ENCODE measurements at places on chromosomes 5 and 9.

DNA sequence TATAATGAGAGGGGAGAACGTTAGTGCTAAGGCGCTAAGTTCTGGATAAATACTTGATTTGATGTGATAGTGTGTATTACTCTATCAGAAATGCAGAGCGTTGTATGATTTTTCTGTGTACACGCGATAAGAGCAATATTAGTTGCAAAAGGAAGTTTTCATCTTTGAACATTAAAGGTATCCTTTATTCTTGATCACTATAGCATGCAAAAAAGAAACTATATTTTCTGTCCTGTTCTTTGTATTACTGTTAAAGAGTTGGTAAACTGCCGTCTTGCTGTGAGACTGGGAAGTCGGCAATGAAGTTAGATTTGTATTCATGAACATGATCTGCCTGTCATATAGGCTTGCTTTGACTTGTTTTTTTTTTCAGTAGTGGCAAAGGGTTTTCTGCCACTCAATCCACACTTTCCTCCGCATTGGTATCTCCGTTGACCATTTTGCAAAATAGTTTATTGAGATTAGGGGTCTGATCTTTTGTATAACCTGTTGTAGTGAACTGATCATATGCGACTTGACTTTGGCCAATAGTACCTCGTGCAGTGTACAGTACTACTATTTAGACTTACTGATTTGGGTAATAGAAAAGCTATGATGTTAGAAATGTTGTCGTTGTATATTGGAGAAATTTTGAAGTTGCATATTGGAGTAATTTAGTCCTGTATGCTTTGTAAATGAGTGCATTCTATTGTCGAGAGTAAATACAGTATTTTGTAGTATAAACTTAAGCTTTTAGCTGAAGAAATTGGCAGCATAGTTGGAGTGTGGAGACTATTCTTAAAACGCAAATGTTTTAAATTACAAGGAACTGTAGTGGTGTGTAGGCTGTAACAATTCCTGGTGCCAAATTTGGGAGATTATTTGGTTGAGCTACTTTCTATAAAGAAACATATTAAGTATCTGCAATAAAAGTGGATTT is 1.7 kb downstream of the DENND4C start:
- DNase-seq = no peak
- no peak overlapping the region for H3K27ac ChIP-seq
- H3K36me3 ChIP-seq = peaks cover 20% of the 10 kb centered on the region
- H3K4me1 ChIP-seq = peaks cover 28% of the 10 kb centered on the region
- H3K27me3 ChIP-seq = peaks cover 5% of the 10 kb centered on the region

GRCh38 chr9:123425261-123425821 is 69.3 kb downstream of the CRB2 start:
- peaks cover 12% of the 10 kb centered on the region for H3K27me3 ChIP-seq
- H3K4me3 ChIP-seq = no peak overlapping the region
- peak overlapping the region; percentile 72 for H3K27ac ChIP-seq
- peaks cover 23% of the 10 kb centered on the region for H3K36me3 ChIP-seq

DNA sequence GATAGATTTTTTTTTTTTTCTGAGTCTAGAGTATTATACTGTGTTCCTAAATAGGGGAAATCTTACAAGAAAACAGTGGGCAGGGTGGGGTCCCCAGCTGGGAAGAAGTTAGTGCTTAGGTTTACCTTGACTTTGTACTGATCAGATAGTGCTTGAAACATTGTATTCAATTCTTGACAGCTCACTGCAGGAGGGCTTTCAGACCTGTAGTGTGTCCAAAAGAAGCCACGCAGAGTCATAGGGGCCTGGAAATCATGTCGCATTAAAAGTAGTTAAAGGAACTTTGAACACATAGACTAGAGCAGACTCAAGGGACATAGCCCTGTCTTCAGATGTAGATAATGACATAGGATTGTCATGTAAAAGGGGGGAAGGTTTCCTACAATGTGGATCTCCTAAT is 215.4 kb upstream of the NR4A3 start:
- H3K4me3 ChIP-seq = no peak overlapping the region
- DNase-seq = no peak
- no peak overlapping the region for H3K27ac ChIP-seq
- peaks cover 12% of the 10 kb centered on the region for H3K4me1 ChIP-seq
- H3K36me3 ChIP-seq = no peaks in the 10 kb centered on the region

GRCh38 chr9:17116400-17116837 is 18.4 kb upstream of the CNTLN start:
- no peak overlapping the region for H3K4me3 ChIP-seq
- no peaks in the 10 kb centered on the region for H3K36me3 ChIP-seq
- H3K27ac ChIP-seq = no peak overlapping the region
- no peak for DNase-seq

- no peak for DNase-seq
- no peak overlapping the region for H3K27ac ChIP-seq
- no peaks in the 10 kb centered on the region for H3K27me3 ChIP-seq
- H3K4me1 ChIP-seq = no peaks in the 10 kb centered on the region
- peaks cover 26% of the 10 kb centered on the region for H3K36me3 ChIP-seq
Measured at GRCh38 chr5:74801941-74802340, 34.9 kb downstream of the NSA2 start.

DNA sequence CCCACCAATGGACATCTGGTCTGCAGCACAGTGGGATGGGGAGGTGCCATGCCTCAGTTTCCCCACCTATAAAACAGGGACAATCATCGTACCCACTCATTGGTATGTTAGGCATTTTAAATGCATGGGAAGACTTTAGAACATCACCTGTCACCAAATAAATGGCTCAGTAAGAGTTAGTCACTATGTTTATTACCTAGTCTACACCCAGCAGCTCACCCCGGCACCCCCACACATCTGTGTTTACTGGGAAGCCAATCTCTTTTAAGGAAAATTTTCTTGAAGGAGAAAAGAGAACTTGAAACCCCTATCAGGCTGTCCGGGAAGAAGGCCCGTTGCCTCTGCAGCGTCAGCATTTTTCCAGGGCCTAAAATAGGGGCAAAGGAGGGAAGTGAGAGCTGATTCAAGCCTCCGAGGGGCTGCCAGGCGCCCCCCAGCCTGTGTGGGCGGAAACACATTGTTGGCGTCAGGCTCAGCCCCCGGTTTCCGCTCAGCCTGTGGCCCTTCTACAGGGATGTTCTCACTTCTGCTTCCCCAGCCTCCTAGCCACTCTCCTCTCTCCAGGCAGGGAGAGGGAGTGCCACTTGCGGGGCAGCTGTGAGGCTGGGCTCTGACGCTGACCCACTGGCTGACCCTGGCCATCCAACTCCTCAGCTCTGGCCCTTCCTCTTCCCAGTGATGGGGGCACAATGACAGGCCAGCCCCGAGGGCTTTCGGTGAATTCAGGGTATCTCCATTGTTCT is 4.6 kb downstream of the CSF1R start:
- H3K27ac ChIP-seq = no peak overlapping the region
- H3K36me3 ChIP-seq = no peaks in the 10 kb centered on the region
- H3K4me3 ChIP-seq = no peak overlapping the region
- H3K4me1 ChIP-seq = peaks cover 49% of the 10 kb centered on the region
- DNase-seq = peak; percentile 31

DNA sequence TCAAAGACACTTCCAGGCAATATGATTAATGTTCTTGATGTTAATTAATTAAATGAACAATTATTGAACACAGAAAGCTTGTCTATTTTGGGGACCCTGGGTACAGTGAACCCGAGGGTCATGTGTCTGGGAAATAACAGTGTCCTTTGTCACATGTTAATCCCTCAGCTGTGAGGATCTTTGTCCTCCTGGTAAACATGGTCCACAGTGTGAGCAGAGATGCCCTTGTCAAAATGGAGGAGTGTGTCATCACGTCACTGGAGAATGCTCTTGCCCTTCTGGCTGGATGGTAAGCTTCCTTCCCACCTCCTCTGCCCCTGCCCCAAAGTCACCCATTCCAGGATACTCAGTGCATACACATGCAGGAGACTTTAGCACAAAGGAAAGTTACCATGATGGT is 107.9 kb downstream of the MEGF10 start:
- DNase-seq = no peak
- peaks cover 38% of the 10 kb centered on the region for H3K4me1 ChIP-seq
- no peak overlapping the region for H3K4me3 ChIP-seq
- no peaks in the 10 kb centered on the region for H3K27me3 ChIP-seq
- H3K36me3 ChIP-seq = no peaks in the 10 kb centered on the region

- H3K27ac ChIP-seq = no peak overlapping the region
- no peaks in the 10 kb centered on the region for H3K36me3 ChIP-seq
- H3K4me3 ChIP-seq = no peak overlapping the region
- peaks cover 4% of the 10 kb centered on the region for H3K4me1 ChIP-seq
Measured at GRCh38 chr5:151199581-151200185, 24.2 kb downstream of the CCDC69 start.

DNA sequence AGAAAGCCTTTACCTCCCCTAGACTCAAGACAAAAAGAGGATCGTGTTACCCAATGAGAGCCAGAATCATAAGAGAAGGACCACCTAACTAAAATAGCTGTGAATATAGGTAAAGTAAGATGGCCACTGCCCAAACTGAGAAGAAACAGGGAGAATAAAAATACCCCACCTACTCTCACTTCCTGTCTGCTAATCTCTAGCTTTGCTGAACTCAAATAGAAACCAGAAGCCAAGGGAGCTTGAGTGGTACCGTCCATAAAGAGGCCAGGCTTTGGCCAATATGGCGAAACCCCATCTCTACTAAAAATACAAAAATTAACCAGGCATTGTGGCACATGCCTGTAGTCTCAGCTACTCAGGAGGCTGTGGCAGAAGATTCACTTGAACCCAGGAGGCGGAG is 123.0 kb upstream of the FST start:
- no peak for DNase-seq
- no peaks in the 10 kb centered on the region for H3K36me3 ChIP-seq
- no peak overlapping the region for H3K27ac ChIP-seq
- no peaks in the 10 kb centered on the region for H3K4me1 ChIP-seq

- no peak overlapping the region for H3K4me3 ChIP-seq
- no peaks in the 10 kb centered on the region for H3K36me3 ChIP-seq
- H3K4me1 ChIP-seq = peaks cover 8% of the 10 kb centered on the region
- H3K27ac ChIP-seq = no peak overlapping the region
- DNase-seq = no peak
Measured at GRCh38 chr5:100787648-100788047, 115.4 kb downstream of the ST8SIA4 start.

DNA sequence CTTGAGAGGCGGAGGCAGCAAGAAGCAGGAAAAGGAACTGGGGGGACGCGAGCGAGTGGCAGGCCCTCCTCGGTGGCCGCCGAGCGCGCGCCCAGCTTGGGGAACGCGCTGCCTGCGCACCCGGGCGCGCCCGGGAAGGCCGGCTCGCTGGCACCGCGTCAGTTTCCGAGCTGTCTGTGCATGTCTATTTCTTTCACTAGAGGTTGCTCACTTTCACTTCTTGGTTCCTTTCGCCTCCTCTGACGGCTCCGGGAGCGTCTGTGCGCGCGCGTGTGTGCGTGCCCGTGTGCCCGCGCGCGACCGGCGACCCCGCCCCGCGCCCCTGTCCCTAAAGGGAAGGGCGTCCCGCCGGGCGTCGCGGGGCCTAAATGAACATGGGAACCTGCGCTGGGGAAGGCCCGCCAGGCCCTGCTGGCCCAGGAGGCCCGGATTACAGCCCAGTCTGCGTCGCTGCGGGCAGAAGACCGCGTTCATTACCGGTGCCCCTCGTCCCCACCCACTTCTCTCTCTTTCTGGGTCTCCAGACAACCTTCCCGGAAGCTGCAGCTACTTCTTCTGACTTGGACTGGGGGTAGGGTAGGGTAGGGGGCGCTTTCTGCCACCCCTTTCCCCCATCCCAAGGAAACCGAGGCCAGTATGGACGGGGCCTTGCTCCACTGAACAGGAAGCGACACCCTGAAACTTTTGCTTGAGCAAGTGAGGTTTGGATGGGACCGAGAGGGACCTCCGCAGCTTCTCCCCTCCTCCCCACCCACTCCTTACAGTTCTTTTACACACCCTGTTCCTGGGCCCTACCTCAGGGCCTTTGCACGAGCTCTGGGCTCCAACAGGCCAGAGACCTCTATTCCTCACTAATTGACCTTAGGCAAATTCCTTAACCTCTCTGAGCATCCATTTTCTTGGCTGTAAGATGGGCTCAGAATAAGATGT is 205.8 kb upstream of the IER5L start:
- peaks cover 14% of the 10 kb centered on the region for H3K4me1 ChIP-seq
- H3K27ac ChIP-seq = no peak overlapping the region

GRCh38 chr9:84937180-84937579 is 267.7 kb downstream of the NTRK2 start:
- H3K4me3 ChIP-seq = no peak overlapping the region
- peaks cover 15% of the 10 kb centered on the region for H3K4me1 ChIP-seq
- H3K27me3 ChIP-seq = no peaks in the 10 kb centered on the region
- H3K27ac ChIP-seq = no peak overlapping the region
- no peak for DNase-seq

- no peak overlapping the region for H3K4me3 ChIP-seq
- H3K27ac ChIP-seq = no peak overlapping the region
- no peaks in the 10 kb centered on the region for H3K36me3 ChIP-seq
- H3K4me1 ChIP-seq = peaks cover 13% of the 10 kb centered on the region
- no peaks in the 10 kb centered on the region for H3K27me3 ChIP-seq
Measured at GRCh38 chr5:60505373-60506171, 194.4 kb downstream of the DEPDC1B start.

- H3K36me3 ChIP-seq = no peaks in the 10 kb centered on the region
- DNase-seq = no peak
- peaks cover 44% of the 10 kb centered on the region for H3K4me1 ChIP-seq
- H3K4me3 ChIP-seq = no peak overlapping the region
- no peak overlapping the region for H3K27ac ChIP-seq
- H3K27me3 ChIP-seq = peaks cover 41% of the 10 kb centered on the region
Measured at GRCh38 chr9:126155756-126156664, 170.6 kb upstream of the MVB12B start.

DNA sequence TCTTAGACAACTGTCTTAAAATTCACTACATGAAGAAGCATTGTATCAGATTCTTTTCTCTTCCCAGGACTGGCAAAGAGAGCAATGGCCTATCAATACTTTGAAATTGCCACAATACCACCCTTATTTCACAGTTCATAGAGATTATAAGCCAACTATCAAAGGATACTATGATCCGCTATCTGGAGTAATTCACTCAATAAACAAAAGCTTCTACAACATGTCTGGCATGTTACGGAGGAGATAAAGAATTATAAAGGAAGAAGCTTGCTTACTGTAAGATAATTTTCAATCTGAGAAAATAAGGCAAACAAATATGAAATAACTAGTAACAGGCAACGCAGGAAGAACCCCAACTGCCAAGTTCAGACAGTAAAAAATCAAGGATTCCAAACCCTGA is 114.8 kb downstream of the GNAQ start:
- peaks cover 3% of the 10 kb centered on the region for H3K27me3 ChIP-seq
- peaks cover 54% of the 10 kb centered on the region for H3K36me3 ChIP-seq

- no peaks in the 10 kb centered on the region for H3K27me3 ChIP-seq
- H3K36me3 ChIP-seq = no peaks in the 10 kb centered on the region
- no peak overlapping the region for H3K27ac ChIP-seq
- H3K4me1 ChIP-seq = peaks cover 36% of the 10 kb centered on the region
- no peak overlapping the region for H3K4me3 ChIP-seq
Measured at GRCh38 chr9:26612211-26612610, 280.4 kb downstream of the CAAP1 start.

DNA sequence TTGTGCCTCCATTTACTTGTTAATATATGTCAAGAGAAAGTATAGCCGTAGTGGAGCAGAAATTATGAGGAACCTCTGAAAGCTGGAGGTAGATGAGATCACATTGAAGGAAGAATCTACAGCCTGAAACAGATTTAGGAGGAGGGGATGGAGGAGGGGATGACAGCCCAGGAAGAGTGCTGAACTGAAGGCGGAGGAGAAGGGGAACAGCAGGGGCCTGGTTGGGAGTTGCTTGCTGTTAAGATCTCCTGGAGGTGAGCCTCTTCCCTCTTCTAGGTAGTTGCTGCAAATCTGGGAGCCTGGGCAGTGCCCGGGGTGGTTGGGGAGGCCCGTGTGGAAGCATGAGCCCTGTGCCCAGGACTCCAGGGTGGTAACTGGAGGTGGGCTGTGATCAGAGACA is 111.8 kb upstream of the SEMA6A start:
- no peak overlapping the region for H3K4me3 ChIP-seq
- peaks cover 22% of the 10 kb centered on the region for H3K4me1 ChIP-seq
- H3K27ac ChIP-seq = no peak overlapping the region
- H3K27me3 ChIP-seq = peaks cover 3% of the 10 kb centered on the region

All from nephron progenitor cell (in vitro differentiated cells).